ENCODE measurements at places on chromosomes 4 and X. TPM values are rescaled to one million over a fixed set of nuclear protein-coding genes. Genes with fewer than 3 reads are reported as not detected.

DNA sequence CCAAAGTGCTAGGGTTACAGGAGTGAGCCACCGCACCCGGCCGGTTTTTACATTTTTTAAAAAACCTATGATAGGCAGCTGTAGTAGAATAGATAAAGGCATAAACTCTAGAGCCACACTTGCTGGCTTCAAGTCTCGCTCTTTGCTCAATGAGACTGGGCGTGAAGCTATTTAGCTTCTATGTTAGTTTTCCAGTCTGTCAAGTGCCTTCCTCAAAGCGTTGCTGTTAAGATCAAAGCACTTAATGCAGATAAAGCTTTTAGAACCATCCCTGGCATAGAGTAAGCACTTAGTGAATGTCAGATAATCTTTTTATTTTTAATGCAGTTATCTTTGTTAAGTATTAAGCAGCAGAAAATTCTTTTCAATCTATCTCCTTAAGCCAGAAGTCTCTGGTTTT is 42.0 kb upstream of the BMPR1B start:
- DNase-seq = no peak

- peak; percentile 31 for DNase-seq
These were observed 27.8 kb upstream of the PSAPL1 start for GRCh38 chr4:7462509-7462971.

DNA sequence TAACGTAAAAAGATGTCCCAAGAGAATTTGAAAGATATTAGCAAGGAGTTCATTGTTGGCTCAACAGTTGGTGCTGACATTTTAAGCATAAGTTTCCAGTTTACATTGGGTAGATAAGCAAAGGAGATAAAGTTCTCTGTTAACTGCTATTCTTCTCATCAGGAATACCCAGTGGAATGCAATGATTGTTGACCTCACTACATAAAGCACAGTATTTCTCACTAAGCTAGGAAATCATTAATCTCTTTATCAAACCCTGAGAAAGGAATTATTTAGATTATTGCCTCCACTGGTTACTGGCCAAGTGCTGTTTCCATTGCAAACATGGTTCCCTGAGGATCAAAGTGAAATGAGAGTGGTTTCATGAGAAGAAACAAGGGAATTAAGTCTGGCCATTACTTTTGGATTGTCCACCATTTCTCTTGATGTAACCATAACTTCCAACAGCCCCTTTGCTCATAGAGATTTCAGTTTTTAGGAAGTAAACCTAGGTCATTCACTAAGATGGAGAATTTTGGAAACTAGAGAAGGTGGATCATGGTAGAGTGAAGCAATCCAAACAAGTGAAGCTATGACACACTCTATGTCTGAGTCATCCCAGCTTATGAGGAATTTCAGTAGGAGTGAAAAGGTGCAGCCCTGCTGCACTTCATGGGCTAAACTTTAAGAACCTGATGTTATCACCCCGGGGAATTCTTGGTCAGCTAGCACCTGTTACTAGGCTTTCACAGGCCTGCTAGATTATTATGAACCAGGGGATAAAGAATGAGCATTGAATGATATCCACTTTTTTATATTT is 163.4 kb downstream of the AREG start:
- no peak for DNase-seq

DNA sequence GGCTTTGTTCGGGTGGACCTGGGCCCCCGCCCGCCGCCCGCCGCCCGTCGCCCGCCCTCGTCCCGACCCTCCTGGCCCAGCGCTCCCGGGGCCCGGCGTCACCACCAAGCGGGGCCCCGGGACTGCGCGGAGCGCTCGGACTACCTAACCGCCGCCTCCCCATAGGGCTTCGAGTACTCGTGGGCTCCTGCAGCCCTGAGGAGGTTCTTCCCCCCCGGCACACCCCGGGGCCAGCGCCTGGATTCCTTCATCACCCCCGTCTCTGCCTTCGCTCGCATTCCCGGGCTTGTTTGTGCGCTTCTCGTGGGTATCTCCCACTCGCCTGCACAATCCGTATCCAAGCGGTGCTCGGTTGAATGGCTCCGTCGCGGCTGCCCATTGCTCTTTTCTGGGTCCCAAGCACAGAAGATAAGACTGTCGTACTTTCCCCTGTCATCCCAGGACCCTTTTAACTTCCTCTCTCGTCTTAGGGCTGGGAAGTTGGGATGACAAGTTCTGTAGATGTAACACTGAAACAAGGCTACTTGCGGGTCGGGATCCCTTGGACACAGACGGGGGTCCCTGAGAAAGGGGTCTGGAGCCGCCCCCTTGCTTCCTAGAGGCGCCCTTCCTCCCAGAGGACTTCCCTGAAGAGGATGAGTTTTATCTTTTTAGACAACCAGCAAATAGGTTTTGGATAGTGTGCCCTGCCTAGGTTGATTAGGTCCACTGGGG is 565 bp downstream of the MOB1B start:
- DNase-seq = no peak

DNA sequence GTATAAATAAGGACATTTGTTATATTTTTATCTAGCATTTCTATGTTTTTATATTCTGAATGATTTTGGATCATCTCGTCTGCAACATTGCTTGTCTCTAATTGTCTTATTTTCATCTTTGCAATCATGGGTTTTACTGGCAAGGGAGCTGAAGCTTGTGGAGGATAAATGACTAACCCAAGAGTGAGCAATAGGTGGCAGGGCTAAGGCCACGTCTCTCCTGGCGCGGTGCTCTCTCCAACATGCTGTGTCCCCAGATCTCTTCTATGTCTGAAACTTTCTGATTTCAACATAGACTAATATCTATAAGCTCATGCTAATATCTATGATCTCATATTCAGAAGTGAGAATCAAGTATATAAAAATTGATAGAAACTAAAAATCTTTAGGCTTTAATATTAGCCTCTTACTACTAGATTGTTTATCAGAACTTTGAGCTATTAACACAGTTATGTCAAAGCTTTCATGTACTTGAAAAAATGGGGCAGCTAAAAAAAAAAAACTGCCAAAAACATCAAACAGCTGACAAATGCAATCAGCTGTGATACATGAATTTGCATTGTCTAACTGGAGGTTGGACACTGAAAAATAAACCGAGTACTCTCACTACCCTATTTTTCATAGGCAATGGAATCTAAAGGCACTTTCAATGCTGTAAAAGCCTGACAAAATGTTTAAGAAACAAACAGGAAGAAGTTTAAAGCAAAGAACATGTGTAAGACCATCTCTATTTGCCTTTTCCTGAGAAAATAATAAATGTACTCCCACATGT is 169.2 kb downstream of the TMA16 start:
- no peak for DNase-seq

GRCh38 chr4:83132065-83132464 is 17.5 kb upstream of the PLAC8 start:
- no peak for DNase-seq

DNA sequence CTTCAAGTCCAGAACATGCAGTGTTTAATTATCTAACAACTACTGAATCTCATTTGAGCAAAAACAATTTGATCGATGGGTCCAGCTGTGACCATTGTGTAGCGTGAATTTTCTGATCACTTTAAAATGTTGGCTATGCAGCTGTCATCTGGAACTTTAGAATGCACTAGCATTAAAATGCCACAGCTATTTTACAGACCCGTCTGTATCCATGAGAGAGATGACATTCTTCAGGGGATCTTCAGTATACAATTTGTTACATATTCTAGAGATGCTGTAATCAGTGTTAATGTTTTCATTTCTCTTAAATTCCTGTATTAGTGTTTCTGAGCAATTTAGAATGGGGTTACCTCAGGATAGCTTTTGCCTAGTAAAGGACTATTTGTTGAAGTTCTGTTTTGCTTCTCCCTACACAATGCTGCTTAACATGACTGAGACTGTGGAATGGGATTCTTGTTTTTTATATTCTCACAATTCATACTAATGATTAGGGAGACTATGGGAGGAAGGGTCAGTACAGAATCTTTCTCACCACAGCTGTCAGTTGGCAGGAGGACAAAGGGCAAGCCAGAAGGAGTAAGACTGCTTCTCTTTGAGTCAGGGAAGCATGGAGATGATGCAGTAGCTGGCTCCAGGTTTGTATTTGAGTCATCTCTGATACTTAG is 13.2 kb upstream of the CTSO start:
- no peak for DNase-seq

- no peak for DNase-seq
These were observed 7.9 kb downstream of the PPP1R3F start for GRCh38 chrX:49277535-49277830.

DNA sequence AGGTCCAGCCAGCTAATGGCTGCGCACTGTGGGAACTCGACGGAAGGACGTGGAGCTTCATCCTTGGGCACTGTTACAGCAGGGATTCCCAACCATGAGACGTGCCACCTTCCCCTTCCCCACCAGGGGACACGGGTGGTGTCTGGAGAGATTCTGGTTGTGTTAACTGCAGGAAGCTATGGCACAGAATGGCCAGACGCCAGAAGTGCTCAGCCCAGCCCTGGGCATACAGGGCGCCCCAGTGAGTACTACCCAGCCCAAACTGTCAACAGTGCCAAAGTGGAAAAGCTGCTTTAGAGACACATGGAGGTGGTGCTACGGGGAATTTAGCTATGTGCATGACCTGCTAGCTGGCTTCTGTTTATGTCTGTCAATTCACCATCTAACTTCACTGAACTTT is 32.8 kb downstream of the ACOX3 start:
- DNase-seq = no peak

- no peak for DNase-seq
These were observed 70.9 kb upstream of the FAM9C start for GRCh38 chrX:13115146-13115855.

- DNase-seq = no peak
These were observed 91.6 kb downstream of the NYX start for GRCh38 chrX:41538707-41539106.

GRCh38 chrX:78886550-78886949 is 58.6 kb upstream of the P2RY10 start:
- no peak for DNase-seq

ARAP2 gene
- total RNA-seq = 0.13 TPM

RNF212 gene
- total RNA-seq = 0.25 TPM

PRSS12 gene
- 17.8 TPM for total RNA-seq

WDR13 gene
- 123 TPM for total RNA-seq

SLIT2 gene
- total RNA-seq = 0.13 TPM

Measured in dermis microvascular lymphatic vessel endothelial cell (primary cell).